Stimulated activated CD4-positive, alpha-beta T cell treated with anti-CD3 and anti-CD28 coated beads, Interleukin-1b, Interleukin-23, amount 100 ng/mL, for 24 hours (primary cell): ENCODE measurements at places on chromosomes 5 and 9.

DNA sequence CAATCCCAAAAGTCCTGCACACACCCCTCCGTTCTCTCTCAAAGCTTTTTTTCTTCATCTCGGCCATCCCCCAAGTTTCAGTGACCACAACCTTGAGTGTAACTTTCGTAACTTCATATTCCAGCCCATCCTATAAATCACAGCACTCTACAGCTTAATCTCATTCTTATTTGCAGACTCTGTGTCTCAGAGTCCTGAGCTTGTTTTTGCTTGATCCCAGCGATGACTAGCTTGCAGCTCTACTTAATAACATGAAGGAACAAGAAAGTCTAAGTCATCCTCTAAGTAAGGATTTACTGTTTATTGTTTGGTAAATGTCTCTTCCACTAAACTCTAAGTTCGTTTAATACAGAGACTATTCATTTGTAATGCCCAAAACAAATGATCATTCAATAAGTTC lies 2.6 kb upstream of the SPDL1 start:
- no peak for DNase-seq

GRCh38 chr9:98280574-98280973 lies 25.1 kb upstream of the TBC1D2 start:
- DNase-seq = no peak

GRCh38 chr5:176561259-176561658 lies 12.1 kb downstream of the CDHR2 start:
- no peak for DNase-seq

DNA sequence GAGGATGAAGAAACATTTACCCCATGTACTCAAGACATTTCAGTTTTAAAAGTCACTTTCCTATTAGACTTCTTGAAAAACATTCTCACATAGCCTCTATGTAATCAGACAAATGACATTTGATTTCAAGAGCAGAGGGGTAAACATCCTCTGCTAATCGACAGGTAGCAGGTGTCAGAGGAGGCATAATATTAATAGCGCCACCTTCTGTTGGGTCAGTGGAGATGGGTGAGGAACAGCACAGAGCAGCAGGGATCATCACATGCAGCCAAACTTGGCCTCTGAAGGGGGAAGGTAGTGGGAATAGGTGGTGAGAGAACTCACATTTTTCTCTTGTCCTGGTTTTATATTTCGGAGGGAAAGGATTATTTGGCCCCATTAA lies 3.3 kb upstream of the LSM11 start:
- no peak for DNase-seq

DNA sequence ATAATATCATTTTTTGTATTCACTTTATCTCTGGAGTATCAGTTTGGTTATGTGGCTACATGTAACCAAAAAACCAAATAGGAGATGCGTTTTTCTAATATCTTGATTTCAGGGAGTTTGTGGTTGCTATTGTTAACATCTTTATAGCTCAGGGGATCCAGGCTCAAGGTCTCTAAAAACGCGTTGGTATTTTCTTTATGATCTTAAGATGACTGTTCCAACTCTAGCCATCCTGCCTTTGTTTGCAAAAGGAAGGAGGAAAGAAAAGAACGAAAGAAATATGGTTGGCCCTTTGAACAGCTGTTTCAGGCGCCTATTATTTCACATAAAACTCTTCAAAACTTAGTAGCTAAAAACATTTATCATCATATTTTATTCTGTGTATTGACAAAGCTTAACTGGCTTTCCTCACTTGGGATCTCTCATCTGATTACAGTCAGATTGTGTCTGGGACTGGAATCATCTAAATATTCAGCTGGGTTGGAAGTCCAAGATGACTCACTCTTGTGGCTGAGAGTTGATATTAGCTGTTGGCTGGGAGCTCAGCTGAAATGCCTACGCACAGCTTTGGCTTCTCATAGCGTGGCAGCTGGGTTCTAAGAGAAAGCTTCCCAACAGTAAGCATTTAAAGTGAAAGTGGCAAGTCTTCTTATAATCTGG lies 60.1 kb downstream of the FAM174A start:
- DNase-seq = no peak

DNA sequence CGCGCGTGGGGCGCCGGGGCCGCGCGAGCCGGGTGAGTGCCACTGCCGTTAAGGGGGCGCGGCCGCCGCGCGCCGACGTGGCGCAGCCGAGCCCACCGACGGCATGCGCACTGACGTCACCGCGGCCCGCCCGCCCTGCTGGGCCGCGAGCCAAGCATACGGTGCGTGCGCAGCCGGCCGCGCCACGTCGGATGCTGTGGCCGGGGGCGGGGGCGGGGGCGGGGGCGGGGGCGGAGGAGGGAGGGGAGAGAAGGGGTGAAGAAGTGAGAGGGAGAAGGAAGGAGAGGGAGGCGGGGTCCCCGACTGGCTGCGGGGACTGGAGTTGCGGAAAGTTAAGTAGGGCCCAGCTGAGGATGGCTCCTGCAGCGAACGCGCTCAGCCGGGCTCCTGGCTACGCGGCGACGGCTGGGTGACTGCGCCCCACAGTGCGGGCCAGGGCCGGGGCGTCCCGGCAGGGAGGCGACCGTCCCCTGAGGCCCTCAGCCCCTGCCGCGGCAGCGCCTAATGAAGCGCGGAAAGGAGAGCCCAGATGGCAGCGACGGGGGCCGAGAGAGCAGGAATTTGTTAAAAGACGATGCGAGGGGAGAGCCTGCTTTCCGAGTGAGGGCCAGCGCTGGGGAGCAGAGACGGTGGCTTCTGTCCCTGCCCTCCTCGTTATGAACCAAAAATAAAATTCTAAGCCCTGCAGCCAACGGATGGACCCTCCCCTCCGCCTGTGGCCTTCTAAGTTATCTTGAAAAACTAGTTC lies at the start of gene DAP:
DAP (minus strand) TSS at position 50 of the 748 bp plus-strand sequence. CDS start 166 bp downstream, outside the sequence.
- peak; percentile 77 for DNase-seq

DNA sequence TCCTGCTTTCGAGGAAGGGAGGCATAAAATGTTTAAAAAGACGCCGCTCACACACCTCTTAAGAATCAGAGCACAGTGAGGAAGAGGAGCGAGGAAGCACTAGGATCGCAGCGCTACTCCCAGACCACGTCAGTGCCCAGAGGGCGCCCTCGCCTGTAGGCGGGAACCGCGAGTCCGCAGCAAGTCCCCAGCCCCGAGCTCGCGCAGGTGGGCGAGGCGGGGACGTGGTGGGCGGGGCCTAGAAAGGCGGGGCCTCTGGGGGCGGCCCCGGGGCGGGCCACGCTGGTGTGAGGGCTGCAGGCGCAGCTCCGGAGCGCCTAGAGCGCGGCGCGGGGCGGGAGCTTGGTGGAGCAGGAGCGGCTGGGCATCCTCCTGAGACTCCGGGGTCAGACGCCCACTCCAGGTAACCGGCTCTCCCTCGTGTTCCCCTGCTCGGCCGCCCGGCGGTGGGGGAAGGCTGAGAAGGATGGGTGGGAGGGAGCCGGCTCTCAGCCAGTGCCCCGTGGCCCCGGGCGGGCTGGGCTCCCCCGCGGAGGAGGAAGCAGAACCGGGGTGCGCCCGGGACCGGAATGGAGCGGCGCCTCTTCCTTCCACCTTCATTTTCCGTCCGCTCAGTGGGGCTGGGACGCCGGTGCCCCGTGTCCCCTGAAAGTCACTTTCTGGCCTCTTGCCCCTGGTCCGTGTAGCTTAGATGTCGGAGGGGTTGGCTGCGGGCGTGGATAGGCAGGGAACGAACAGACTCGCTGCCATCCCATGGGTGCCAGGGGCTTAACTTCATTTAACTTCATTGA lies at the start of gene GCNT1:
GCNT1 (plus strand) TSS at position 280 of the 791 bp plus-strand sequence. CDS start 43,200 bp downstream, outside the sequence.
- DNase-seq = peak; percentile 90

DNA sequence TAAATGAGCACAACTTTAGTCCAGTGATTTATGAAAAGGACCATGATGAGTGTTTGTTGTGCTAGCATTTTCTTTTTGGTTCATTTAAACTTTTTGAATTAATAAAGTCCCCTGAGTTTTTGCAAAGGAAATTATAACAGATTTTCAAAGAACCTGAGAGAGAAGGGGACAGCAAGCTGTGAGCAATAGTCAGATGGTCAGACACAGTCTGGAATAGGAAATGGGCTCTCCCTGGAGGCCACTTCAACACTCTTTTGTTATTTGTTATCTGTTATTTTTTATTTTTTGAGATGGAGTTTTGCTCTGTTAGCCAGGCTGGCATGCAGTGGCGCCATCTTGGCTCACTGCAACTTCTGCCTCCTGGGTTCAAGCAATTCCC lies 171.1 kb downstream of the ARHGEF28 start:
- no peak for DNase-seq

GRCh38 chr5:137442660-137443059 lies 56.5 kb downstream of the SPOCK1 start:
- DNase-seq = no peak

GRCh38 chr9:96782235-96782634 lies 4.3 kb upstream of the ZNF510 start:
- no peak for DNase-seq

DNA sequence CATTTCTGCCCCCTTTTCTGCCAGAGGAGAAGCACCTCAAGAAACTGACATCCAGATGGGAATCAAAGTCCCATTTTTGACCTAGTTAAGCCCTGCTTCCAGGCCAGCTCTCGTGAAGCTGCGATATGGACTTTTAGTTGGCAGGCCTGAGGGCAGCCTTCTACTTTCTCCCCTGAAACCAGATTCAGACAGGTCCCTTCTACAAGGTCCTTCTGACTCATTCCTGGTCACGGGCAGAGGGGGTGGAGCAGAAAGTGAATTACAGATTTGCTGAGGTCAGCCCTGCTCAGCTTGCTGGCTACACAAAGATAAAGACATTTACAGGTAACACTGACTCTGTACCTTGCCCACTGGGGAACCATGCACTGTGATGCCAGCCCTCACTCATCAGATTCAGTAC lies 52.8 kb upstream of the TUT7 start:
- DNase-seq = no peak

DNA sequence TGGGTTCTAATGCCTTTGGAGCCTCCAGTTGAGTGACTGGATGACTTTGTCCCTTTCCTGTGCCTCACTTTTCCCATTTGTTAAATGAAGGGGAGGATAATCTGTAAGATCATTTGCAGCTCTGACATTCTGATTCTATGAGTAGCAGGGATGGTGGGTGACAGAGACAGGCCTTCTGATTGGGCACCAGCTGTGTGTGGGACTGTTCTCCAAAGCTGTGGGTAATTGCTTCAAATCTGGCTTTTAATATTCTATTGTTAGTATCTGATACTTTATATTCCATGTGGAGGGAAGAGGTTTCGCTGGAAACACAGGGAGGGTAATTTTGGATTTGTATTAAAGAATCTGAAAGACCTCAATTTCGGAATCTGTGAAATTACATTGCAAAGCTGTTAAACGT lies 102.7 kb downstream of the FBXO38 start:
- DNase-seq = no peak

DNA sequence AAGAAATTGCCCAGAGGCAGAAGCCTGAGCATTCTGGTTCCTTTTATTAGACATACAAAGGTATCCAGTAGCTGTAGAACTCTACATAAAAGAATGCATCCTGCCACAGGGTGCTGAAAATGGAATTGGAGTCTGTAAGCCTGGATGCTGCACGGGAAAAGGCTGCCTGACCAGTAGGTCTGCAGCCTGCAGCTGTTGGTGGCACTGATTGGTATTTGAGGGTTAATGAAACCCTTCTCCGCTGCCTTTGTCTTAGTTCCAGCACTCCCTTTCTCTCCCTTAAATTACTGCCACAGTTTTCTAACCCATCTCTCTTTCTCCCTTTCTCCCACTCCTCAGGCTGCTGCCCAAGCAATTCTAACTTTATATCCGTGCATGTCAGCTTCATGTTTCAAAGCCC lies 64.7 kb downstream of the BRINP1 start:
- no peak for DNase-seq

- no peak for DNase-seq
These were observed 149.8 kb upstream of the FGF10 start for GRCh38 chr5:44538797-44539601.

GRCh38 chr5:58201922-58202648 lies 257.8 kb downstream of the PLK2 start:
- no peak for DNase-seq

DNA sequence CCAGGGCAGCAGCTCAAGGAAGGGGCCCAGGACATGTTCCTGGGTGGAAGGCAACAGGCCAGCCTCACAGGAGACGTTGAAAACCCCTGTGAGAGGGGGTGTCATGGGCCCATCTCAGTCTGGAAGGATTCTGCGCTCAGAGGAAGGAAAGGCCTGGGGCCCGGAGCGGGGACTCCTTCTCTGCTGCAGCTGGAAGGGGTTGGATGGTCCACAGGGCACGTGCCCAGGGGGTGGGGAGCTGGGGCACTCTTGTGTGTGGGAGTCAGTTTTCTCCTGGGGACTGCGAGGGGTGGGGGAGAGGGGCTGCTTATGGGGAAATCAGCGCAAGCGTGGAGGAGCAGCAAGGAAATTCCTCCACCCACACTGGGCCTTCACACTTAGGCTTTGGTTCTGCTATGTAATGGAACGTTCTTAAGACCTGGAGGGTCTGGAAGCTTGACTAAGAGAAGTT lies 2.9 kb upstream of the LPCAT1 start:
- DNase-seq = no peak

- DNase-seq = no peak
These were observed 11.8 kb downstream of the RBM18 start for GRCh38 chr9:122252796-122253195.

- no peak for DNase-seq
These were observed 1.8 kb upstream of the EGR1 start for GRCh38 chr5:138463419-138464007.

DNA sequence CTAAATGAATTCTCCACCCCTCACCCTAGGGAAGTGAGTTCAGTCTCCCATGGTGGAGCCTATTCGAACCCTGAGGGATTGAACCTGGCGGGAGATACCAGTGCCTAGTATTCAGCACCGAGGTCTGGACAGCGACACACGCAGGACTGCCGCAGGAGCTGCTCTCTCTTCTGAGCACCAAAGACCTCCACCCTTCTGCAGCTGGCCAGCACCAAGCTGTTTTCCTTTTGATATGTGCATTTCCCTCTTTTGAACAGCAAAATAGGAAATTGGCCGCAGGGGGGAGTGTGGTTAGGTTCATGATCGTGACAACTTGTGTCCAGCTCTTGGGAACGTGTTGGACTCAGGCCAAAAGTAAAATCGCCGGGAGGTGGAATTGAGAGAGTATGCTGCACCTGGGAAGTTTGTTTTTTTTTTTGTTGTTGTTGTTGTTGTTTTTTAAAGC lies 1.2 kb upstream of the PCSK1 start:
- peak; percentile 19 for DNase-seq

GRCh38 chr5:78334811-78335210 lies 25.6 kb upstream of the SCAMP1 start:
- DNase-seq = no peak

- no peak for DNase-seq
These were observed 3.9 kb downstream of the IL9 start for GRCh38 chr5:135891791-135892190.

GRCh38 chr5:134543820-134544614 lies 18.5 kb downstream of the JADE2 start:
- no peak for DNase-seq

GRCh38 chr5:172160506-172160905 lies 27.5 kb downstream of the STK10 start:
- DNase-seq = no peak

DNA sequence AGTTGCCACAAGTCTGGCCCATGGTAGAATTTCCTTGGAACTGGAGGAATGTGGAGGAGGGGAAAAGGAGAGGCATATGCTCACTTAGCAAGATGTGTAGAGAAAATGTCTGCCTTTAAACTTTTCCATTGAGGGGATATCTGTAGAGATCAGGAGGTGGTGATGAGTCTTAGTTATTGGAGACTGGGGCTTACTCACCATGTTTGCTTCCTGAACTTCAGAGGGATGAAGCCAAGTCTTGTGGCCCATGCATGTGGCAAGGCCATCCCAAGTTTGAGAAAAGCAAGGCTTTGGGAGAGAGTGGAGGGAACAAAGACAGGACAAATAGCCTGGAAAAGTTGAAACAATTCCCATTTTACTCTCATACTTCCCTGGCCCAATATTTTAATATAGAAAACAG lies 124.5 kb downstream of the GDNF start:
- no peak for DNase-seq

GRCh38 chr9:1442105-1442504 lies 391.9 kb downstream of the DMRT2 start:
- DNase-seq = no peak
